Kidney glomerular epithelial cell (primary cell): ENCODE measurements at places on chromosomes 3 and 15.
A peak's percentile ranks its signal among the peaks of the same experiment; 100 is the strongest.

- DNase-seq = no peak
Measured at GRCh38 chr3:130260918-130261317, 84.6 kb upstream of the COL6A5 start.

- DNase-seq = peak; percentile 90
Measured at GRCh38 chr3:158718490-158719170, 13.6 kb downstream of the RARRES1 start.

DNA sequence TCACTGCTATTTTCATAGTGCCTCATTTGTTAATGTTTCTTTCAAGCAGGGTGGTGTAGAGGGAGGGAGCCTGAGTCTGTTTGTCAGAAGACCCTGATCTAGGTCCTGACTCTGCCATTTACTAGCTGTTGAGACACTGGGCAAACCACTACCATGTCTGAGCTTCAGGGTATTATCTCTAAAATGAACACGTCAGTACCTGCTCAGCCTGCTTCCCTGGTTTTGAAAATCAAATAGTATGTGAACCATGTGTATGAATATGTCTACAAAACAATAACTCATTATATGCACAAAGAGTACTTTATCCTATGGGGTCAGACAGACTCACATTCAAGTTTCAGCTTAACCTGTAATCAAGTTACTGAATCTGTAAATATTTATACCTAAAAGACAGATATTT lies 25.1 kb downstream of the SYNPR start:
- no peak for DNase-seq

DNA sequence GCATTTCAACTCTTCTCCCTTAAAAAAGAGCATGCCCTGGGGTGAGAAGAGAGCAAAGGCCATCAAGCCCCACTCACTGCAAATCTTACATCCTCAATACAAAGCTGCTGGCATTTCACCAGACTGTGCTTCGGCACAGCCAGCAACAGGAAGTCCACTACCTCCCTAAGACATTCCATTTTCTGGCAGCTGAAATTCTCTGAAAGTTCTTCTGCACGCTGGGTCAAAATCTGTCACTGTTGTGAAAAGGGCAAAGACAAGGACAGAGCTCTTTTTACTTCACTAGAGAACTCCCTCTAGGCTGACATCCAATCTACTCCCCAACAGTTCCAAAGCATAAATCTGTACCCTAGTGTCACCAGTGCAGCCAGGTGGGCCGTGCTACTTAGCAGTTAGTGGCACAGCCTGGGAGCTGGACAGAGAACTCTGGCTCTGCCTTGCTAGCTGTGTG lies 6.3 kb downstream of the MTMR10 start:
- peak; percentile 40 for DNase-seq

DNA sequence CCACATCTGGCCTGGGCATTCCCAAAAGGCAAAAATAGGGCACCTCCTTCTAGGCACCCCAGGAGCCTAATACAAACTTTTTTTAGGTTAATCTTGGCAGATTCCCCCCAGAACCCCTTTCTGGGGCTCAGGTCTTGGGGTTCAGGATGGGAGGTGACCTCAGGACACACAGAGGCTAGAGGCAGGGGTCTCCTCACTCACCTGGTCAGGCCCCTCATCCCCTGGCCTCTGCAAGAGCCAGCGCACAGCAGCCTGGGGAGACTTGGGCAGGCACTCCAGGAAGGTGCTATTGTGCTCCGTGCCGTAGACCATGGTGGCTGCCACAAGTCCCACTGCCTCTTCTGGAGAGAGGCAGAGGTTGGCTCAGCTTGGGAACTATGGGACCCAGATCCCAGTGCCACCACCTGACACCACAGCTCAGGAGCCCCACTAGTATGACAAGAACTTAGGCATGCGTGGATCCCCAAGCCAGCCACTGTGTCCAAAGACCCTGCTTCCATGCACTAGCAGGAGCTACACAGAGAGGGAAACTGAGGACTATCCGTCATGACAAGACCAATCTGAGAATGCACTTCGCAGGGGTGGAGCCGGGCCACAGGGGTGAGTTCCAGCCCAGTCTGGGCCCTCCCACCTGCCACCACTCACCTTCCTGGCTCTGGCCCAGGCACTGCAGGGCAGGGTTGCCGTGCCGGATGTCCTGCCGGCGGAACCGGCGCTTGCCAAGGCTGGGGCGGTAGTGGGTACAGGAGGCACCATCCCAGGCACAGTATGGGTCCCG lies 7.4 kb downstream of the SEMA3G start:
- DNase-seq = no peak

DNA sequence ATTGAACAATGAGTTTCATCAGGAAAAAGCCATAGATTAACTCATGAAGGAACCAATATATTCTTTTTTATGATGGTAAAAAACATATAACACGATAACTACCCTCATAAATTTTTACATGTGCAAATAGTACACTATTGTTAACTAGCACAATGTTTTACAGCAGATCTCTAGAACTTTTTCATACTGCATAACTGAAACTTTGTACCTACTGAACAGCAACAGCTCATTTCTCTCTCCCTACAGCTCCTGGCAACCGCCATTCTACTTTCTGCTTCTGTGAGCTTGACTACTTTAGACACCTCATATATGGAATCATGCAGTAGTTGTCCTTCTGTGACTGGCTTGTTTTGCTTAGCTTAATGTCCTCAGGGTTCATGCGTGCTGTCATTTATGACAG lies 235.4 kb downstream of the NFKBIZ start:
- DNase-seq = no peak

- no peak for DNase-seq
Measured at GRCh38 chr3:129106320-129106719, 15.3 kb downstream of the RAB43 start.

DNA sequence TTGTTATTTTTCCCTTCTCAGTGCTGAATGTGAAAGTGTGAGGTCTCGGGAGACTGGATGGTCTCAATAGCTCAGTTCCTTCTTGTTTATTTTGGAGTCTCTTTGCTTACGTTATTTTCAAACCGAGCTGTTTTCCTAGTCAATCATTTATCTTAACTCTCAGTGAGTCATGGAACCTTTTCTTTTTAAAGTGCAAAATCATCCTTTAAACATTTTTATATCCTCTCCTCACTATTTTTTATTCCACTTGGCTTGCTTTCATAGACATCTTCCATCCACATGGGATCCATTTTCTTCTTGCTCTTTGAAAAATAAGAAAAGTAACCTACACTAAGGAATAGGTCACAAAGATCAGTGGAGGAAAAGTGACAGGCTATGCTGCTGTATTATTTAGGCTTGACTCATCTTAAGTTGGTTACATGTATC lies 497.8 kb downstream of the NAALADL2 start:
- DNase-seq = peak; percentile 62
